LoVo (cell line): ENCODE measurements at places on chromosomes 1 and 21.
A peak's percentile ranks its signal among the peaks of the same experiment; 100 is the strongest.

DNA sequence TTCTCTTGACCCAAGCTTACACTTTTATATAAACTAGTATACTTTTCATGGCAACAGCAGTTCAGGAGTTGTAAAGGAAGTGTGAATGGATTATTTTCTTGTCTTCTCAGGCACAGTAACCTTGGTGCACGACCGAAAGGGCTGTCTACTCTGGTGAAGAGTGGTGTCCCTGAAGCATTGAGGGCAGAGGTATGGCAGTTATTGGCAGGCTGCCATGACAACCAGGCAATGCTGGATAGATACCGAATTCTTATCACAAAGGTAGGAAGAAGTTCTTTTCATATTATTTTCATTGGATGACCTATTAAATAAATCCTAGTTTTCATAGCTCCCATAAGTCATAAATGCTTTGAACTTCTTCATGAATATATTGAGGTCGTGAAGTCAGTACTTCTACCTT lies 53.9 kb upstream of the GPR52 start:
- DNase-seq = no peak

- DNase-seq = no peak
Measured at GRCh38 chr21:18443701-18444100, 40.1 kb upstream of the TMPRSS15 start.

- no peak for DNase-seq
Measured at GRCh38 chr21:33022489-33022827, 3.3 kb upstream of the OLIG2 start.

DNA sequence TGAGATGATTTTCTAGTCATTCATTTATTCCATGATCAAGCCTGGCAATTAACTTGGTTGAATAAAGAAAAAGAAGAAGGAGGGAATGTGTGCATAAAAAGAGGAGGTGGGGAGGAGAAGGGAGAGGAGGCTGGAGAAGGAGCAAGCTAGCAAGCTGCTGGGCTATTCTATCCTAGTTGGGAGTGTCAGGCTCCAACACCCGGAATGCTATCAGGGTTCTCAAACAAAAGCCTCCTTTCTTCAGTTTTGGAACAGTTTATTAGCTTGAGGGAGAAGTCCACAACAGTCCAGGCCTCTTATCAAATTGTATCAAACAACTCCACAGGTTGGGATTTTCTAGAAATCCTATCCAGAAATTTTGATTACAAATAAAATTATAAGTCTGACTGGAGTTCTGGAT lies 80.0 kb downstream of the BCAR3 start:
- no peak for DNase-seq

GRCh38 chr1:54340878-54341277 lies 65.3 kb downstream of the SSBP3 start:
- no peak for DNase-seq

GRCh38 chr1:109499081-109499480 lies 5.2 kb downstream of the CYB561D1 start:
- DNase-seq = no peak

GRCh38 chr1:14800014-14800413 lies 201.5 kb downstream of the KAZN start:
- DNase-seq = no peak

- DNase-seq = no peak
Measured at GRCh38 chr21:29155118-29155932, 24.9 kb downstream of the MAP3K7CL start.

DNA sequence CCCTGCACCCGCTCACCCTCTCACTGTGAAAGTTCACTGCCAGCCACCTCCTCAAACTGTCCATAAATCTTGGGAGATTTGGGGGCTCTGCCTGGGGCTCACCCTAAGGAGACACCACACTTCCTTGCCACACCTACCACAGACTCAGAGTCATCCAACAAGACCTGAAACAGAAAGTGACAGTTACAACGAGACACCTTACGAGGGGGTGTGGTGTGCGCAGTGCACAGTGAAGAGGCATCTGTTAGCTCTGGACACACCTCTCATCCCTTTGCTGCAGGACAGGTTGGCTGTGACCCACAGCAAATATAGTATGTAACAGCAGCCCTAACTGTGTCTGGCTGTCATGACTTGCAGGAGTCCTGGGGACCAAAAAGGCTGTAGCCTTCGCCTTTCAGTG lies 190.2 kb downstream of the NR5A2 start:
- DNase-seq = no peak

DNA sequence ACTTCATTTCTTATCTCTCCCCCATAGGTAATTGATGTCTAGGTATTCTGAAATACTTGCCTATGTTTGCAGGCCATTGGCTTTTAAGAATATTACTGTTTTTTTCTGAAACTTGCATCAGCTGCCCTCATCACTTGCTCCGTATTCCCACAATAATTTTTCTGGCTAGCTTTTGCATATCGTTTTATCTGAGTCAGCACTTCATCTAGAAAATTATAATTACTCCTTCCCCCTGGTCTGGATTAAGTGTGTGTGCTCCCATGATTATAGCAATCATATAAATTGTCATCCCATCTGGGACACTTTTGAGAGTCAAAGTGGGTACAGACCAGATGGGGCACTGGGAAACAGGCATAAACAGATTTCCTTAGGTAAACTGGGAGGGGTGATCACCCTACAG lies 583.2 kb upstream of the B3GALT2 start:
- no peak for DNase-seq

DNA sequence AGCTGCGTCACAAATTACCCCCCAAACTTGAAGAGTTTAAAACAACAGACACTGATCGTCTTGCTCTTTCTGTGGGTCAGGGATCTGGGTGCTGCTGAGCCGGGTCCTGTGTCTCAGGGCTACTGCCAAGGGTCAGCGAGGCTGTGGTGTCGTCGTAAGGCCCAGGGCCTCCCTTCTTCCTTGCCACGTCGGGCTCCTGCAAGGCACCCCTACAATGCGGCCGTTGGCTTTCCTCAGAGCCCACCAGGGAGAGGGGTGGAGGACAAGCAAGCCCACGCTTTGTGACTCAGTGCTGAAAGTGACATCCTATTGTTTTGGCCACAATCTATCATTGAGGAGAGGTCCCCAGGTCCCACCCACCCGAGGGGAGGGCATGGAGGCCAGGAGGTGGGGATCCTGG lies 7.7 kb upstream of the FBLIM1 start:
- DNase-seq = no peak

- DNase-seq = peak; percentile 27
Measured at GRCh38 chr1:60765204-60765603, 317.2 kb upstream of the NFIA start.

DNA sequence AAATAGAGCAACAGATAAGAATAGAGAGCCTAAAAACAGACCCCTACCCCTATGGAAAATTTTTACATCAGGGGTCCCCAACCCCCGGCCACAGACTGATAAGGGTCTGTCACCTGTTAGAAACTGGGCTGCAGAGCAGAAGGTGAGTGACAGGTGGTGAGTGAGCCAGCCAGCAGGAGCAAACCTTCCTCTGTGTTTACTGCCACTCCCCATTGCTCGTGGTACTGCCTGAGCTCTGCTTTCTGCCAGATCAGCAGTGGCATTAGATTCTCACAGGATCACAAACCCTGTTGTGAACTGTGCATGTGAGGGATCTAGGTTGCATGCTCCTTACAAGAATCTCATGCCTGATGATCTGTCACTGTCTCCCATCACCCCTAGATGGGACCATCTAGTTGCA lies 174.1 kb downstream of the FOXD2 start:
- DNase-seq = no peak

DNA sequence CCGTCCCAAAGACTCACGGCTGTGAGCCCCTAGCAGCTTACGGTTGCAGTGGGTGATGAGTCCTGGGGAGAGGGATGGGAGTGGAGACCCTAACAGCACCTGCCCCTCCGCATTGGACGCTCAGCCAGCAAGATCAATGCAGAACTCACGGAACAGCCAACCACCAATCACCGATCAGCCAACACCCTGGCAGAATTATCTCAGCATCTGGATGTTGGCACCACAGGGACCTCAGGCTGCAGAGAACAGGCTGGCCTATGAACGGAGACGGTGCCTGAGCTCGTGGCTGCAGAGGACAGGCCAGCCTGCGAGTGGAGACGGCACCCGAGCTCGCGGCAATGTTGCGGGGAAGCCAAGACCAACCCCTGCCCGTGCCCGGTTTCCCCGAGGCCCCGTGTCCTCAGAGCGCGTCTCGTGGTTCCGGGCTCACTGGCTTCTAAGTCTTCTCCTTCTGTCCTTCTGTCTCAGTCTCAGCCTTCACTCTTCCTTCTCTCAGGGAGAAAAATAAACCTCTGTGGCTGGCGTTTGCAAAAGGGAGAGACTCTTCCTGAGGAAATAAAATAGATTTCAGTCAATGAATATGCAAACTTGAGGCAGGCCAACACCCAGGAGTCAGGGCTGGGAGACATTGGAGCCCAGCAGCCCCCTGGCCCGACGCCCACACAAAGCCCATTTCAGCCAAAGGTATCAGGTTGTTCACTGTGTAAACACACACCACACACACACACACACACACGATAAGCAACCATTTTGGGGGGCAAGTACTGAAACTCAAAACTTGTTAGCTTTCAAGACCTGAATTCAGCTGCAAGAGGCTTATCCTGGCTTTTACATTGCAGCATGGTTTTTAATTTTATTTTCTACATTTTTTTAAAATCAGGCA lies 67.8 kb downstream of the SIK1 start:
- no peak for DNase-seq

- no peak for DNase-seq
Measured at GRCh38 chr1:40844887-40845878, 17.0 kb downstream of the CITED4 start.

DNA sequence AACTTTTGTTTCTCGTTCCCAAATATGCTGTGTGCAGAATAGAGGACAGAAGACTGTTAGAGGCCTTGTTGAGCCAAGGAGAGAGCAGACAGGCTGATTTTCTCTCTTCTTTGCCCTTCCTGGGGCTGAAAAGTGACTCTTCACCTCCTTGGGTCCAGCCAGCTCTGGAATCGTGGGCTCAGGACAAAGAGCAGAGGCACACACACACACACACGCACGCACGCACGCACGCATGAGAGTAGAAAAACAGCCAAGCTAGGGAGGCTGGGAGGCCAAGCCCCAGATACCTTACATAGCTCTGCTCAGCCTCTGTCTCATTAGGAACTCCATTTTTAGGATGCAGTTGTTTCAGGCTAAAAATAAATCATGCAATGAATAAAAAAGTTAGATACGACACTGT lies at the start of gene CASQ2:
Gene CASQ2 (minus strand): TSS at position 166 of the 400 bp plus-strand sequence. CDS start 173 bp downstream, outside the sequence.
- DNase-seq = no peak

DNA sequence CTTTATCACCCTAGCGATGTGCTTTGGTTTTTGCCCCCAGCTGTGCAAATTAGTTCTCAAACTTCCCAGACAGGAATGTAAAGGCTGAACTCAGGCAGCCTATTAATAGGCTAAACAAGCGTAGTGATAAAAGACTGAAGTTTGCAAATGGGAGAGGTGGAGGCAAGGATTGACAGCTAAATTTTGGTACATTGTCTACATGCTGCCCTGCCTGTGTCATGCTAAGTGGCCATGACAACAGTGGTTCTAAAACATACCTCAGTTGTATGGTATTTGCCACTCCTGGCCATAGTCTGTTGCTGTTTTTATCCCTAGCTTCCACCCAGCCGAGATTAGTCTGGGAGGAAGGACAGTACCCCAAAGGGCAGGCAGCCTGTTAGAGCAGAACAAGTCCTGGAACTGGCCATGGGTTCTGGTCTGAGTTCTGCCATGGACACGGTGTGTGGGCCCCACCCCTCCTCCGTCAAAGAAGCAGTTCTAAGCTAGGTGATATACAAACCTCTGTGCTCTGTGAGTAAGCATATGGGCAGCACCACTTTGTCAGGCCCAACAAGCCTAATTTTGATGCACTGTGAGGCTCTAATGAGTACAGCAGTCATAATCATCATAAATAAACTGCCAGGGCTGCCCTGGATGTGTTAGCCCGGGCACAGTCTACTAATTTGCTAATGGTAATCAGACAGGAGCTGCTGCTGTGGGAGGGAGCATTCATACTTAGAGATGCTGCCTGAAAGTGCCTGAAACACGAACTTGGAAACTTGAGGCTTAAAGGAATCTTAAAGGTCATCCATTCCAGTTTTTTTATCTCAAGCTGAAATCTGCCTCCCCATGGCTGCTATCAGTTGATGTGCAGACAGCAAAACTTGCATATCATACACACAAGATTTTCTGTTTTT lies 177.1 kb downstream of the HHAT start:
- no peak for DNase-seq

- no peak for DNase-seq
Measured at GRCh38 chr1:89129911-89130310, 4.0 kb upstream of the GBP2 start.

DNA sequence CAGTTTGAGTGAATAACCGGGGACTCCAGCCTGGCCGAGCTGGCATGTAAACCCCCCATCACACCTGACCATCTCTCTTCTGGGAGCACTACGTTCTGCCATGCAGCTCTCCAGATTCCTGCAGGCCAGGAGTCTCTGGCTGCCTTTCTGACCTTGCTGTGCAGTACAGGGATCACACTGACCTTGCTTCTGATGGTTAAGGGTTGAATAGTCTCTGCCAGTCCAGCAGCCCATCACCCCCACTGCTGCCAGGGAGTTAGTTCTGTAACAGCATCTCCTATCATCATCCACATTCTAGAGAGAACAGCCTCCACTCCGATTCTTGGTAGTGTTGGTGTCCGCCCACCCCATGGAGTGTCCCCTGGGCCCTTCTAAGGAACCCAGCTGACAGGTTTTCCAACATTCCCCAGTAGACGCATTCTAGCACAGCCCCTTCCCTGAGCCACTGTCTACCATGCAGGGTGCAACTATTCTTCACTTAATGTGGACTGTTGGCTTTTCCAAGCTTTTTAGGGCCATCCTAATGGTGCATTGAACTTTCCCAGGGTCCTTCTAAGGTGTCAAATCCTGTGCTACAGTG lies 109.8 kb downstream of the RIPK4 start:
- DNase-seq = no peak

DNA sequence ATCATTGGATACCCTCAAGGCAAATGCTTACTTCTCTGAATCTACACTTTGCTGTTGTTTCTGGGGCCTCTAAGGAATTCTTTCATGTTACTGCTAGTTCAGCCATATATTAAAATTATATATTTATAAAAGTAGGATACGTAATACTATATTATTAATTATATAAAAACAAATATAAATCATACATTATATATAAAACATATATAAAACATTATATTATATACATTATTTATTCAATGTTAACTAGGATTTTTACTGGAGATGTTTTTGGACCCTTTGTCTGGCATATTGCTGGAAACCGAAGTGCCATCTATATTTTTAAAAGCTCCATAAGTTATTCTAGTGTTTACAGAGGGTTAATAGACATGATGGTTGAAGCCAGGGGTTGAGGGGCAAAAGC lies 12.2 kb downstream of the ALG6 start:
- DNase-seq = no peak

DNA sequence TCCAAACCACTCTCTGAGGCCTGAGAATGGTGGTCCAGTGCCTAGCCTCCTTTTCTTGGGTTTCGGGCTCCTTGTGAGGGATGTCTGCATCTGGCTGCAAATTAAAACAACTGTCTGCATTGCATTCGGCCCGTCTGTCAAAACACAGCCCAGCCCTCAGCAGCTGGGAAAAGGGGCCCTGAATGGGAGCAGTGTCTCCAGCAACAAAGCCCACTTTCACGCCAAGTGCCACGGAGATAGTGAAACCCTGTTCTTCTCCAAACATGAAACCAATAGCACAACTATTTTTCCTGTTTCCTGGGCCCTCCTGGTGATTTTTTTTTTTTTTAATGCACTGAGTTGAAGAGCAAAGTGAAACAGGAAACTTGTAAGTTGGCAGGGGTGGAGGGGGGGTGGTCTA lies 138.4 kb downstream of the PLXNA2 start:
- no peak for DNase-seq
